ENCODE measurements at places on chromosomes 5 and 9.

GRCh38 chr5:150661086-150661485, at the start of gene MYOZ3:
MYOZ3 (plus strand) TSS chr5:150661251; CDS start chr5:150662942, 1,691 bp downstream.
- no peak for DNase-seq

- no peak for DNase-seq
These were observed 34.9 kb upstream of the FCHO2 start for GRCh38 chr5:72920690-72921502.

GRCh38 chr5:173794901-173795416, 93.2 kb upstream of the CPEB4 start:
- no peak for DNase-seq

GRCh38 chr5:132054031-132054696, 6.3 kb upstream of the IL3 start:
- no peak for DNase-seq

DNA sequence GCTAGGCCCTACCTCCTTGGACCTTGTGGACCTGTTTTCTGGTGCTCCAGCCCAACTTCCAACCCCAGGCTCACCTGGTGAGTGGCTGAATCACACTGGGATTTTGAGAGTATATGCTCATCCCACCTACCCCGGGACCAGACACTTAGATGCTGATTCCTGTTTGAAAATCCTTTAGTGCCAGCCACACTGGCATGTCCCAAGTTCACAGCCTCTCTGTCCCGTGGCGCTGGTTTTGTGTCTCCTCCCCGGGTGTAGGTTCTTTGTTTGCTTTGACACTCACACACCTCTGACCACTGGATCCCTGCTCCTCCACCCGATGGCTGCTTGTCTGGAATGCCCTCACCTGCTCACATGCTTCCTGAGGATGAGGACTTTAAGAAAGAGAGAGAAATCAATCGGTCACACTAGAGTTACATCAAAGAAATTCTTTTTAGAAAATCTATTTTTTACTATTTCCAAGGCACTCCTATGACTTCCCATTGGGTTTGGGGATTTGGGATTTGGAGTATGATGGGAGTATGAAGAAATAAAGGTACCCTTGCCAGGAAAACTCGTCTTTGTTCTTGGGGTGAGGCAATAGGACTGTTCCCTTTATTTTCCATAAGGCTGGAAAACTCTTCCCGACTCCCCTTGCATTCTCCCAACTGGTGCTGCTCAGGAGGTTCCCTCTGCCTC, 7.3 kb upstream of the SLC25A48 start:
- DNase-seq = no peak

GRCh38 chr5:169415371-169415770, 114.4 kb upstream of the SLIT3 start:
- DNase-seq = no peak

- no peak for DNase-seq
These were observed 1.7 kb downstream of the DMRT3 start for GRCh38 chr9:977838-978830.

Measured in CD4-positive, alpha-beta T cell treated with Interleukin-15 for 4 hours (primary cell).